ENCODE measurements at places on chromosomes 4 and X.

DNA sequence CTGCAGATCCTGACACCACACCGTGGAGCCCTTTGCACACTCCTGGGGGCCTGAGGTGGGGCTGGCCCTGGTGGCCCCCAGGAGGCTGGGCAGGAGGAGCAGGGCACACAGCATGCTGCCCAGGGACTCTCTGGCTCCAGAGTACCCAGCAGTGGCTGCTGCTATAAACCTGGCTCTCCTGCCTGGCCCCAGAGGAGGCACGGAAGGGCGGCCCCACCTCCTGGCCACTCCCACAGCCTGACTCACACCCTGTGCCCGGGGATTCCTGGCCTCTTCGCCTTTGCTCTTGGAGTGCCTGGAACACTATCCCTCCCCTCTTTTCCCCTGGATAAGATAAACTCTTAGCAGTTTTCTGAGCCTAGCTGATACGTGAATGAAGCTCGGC, at the start of gene PSAPL1:
Gene PSAPL1 (minus strand): TSS at position 165 of the 385 bp plus-strand sequence. CDS start 51 bp downstream, at position 114.
- no peak for DNase-seq

GRCh38 chrX:153582896-153583295, 16.0 kb downstream of the CCNQ start:
- no peak for DNase-seq

GRCh38 chrX:46178763-46179162, 366.5 kb downstream of the ZNF674 start:
- no peak for DNase-seq

- DNase-seq, result no peak
Observed at GRCh38 chrX:19625612-19626011, 110.3 kb upstream of the MAP3K15 start.

GRCh38 chr4:163384434-163384833, 40.7 kb downstream of the NPY5R start:
- DNase-seq, result no peak

- DNase-seq, result no peak
Observed at GRCh38 chr4:3190549-3190948, 58.4 kb upstream of the MSANTD1 start.

- no peak for DNase-seq
Observed at GRCh38 chr4:186920483-186920882, 196.8 kb upstream of the FAT1 start.

- no peak for DNase-seq
Observed at GRCh38 chr4:83489711-83490326, 4.9 kb upstream of the ABRAXAS1 start.

DNA sequence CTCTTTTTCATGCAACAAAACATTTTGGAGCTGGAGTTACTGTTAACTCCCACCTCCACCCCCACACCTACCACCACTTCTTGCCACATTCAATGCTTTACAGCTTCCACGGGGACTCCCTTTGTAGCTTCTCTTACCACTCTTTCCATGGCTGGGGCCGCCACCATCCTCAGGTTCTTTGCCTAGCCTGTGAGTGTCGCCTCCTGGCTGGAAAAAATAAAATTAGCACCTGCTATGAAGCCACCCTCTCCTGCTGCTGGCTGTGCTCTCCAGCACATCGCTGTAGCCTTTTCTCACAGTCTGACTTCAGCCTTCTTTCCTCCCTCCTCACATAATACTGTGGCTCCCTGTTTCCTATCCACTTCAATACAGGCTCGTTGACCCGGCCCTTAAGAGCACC, 114.4 kb downstream of the FRAS1 start:
- no peak for DNase-seq

DNA sequence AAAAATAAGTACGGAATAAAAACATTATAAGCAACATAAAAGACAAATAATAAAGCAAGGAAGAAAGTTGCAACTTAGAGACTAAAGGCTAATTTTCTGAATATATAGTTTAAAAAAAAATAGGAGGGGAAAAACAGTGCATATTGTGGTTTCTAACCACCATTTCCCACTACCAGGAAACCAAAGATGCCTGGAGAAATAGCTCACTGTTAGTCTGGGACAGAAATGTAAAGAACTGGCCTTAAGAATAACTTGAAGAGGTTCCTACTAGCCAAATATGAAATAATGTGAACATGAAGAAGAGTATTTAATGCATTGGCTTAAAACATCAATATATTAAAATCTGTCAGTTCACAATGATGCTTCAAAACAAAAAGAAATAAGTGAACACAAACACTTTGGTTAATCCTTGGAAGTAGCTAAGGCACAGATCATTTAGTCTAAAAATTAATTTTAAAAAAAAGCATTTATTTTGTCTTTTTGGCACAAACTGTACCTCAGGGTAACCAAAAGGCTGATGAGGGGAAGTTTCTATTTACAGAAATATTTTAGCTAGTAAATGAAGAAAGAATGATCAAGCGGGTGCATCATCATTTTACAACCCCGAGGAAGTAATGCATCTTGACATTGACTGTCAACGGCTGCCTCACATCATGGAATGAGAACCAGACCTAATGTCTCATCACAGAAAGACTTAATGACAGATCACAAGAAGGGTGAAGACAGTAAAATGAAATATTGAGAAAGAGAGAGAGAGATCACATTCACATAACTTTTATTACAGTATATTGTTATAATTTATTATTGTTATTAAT, 297.2 kb upstream of the LDB2 start:
- no peak for DNase-seq

- DNase-seq, result no peak
Observed at GRCh38 chr4:124090021-124090420, 622.5 kb downstream of the ANKRD50 start.

- DNase-seq, result no peak
Observed at GRCh38 chr4:45033676-45034419, 307.5 kb upstream of the GNPDA2 start.

DNA sequence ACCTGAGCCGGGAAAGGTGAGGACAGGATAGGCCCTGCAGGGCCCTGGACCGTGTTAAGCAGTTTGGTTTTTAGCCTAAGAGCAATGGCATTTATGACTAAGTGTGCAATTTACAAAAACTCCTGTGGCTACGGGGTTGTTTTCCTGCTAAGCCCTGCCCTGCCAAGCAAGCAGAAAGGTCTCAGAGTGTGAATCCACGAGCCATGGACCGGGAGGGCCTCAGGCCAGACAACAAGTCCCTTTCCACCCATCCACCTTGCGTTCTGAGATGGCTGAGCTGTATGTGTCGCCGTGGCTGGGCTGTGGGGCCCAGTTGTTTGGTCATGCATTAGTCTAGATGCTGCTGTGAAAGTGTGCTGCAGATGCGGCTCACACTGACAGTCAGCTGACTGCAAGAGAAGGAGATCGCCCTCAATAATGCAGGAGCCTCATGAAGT, 33.9 kb upstream of the AFAP1 start:
- peak; percentile 38 for DNase-seq

- DNase-seq, result no peak
Observed at GRCh38 chr4:7073526-7074390, 5.9 kb upstream of the GRPEL1 start.

DNA sequence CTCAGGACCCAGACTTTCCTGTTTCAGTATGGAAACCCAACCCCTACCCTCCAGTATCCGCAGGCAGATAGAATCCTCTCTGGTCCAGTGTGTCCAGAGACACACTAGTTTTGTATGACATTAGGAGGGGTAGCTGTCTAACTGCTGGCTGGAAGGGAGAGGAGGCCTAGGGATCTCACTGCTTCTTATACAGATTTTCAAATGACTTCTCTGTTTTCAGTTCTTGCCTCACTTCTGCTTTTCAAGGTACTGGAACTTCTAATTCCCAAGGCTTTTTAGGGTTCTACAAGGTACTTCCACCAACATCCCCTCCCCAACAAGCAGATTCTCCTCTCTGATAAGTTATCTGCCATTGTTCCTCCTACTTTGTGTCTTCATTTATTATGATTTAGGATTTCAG, 6.1 kb downstream of the SGCB start:
- DNase-seq, result no peak

DNA sequence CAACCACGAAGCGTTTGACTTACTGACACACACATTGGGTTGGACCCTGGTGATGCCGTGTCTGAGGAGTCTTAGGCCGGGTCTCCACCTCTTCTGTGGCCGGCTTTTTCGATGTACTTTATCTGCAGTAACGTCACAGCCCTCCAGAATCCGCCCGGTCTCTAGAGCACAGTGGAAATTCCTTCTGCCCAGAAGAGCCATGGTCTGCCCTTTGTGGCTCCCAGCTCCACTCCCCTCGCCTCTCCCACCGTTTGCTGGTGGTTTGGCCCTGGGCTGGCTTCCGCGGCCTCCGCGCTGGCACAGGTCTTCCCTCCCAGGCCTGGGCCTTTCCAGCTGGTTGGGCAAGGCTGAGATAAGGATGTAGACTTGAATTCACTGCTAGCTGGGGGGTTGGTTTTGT, 4.3 kb downstream of the MAEA start:
- no peak for DNase-seq

Data from spinal cord (tissue), 10 donors.